Large intestine (tissue), 12 donors: ENCODE measurements at places on chromosomes 4 and X. TPM values are rescaled to one million over a fixed set of nuclear protein-coding genes. Genes with fewer than 3 reads are reported as not detected.

DNA sequence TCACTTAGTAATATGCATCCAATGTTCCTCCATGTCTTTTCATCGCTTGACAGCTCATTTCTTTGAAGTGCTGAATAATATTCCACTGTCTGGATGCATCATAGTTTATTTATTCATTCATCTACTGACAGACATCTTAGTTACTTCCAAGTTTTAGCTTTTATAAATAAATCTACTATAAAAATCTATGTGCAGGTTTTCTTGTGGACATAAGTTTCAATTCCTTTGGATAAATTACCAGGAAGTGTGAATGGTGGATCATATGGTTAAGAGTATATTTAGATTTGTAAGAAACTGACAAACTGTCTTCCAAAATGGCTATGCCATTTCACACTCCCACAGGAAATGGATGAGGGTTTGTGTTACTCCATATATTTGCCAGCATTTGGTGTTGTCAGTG is 1392.9 kb upstream of the PABPC4L start:
- no peak overlapping the region for H3K4me3 ChIP-seq
- H3K36me3 ChIP-seq, result no peaks in the 10 kb centered on the region
- no peak for DNase-seq
- no peaks in the 10 kb centered on the region for H3K4me1 ChIP-seq

DNA sequence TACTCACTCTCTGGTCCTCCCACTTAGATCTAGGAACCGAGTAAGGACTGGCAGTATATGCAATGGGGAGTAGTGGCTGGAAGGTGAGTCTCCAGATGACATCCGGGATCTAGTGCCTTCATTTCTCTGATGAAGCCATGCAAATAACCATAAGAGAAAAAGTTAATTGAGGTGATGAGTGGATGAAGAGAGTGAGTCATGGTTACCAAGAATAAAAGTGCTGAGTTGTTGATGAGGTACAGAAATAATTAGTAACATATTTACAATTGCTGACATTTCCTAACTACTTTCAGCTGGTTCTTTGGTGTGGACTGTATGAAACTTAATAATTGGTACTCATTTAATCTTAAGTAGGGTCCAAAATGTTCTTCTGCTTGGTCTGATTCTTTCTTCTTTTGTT is 146.7 kb upstream of the PITX2 start:
- no peaks in the 10 kb centered on the region for H3K36me3 ChIP-seq
- no peak overlapping the region for H3K4me3 ChIP-seq
- no peak for DNase-seq
- no peaks in the 10 kb centered on the region for H3K4me1 ChIP-seq

GRCh38 chr4:75940692-75941253 is at the start of gene NAAA:
TSS of gene NAAA (minus strand) at chr4:75941013. CDS start at chr4:75940949, 64 bp downstream.
- H3K4me1 ChIP-seq, result peaks cover 3% of the 10 kb centered on the region
- peak; percentile 54 for DNase-seq
- peak within 1 kb of the TSS; percentile 91 for H3K4me3 ChIP-seq
- H3K36me3 ChIP-seq, result peaks cover 9% of the 10 kb centered on the region
- peak within 1 kb of the TSS; percentile 88 for H3K27ac ChIP-seq
- H3K27me3 ChIP-seq, result no peaks in the 10 kb centered on the region

DNA sequence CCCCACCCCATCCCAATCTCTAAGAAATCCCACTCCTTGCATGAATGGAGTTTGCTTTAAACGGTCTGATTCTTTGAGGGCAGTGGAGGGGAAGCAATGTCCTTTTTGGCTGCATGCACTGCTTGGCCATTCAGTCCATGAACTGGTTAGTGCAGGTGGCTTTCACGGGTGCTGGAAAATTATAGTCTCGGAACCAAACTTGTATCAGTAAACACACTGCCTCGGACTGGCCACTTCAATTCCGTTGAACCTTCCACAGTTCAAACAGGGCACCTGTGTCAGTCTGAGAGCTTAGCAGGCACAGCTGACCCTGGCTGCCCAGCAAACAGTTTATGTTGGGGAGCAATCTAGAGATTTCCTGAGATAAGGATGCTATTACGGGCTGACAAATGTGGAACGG is 255.6 kb downstream of the DHX15 start:
- no peak overlapping the region for H3K4me3 ChIP-seq
- no peak overlapping the region for H3K27ac ChIP-seq
- no peaks in the 10 kb centered on the region for H3K36me3 ChIP-seq
- DNase-seq, result no peak

- no peak for DNase-seq
- H3K4me3 ChIP-seq, result no peak overlapping the region
- H3K36me3 ChIP-seq, result no peaks in the 10 kb centered on the region
- H3K4me1 ChIP-seq, result no peaks in the 10 kb centered on the region
Measured at GRCh38 chrX:126165401-126165720, 728 bp downstream of the DCAF12L2 start.

GRCh38 chr4:138555584-138555983 is 313.4 kb upstream of the SLC7A11 start:
- no peaks in the 10 kb centered on the region for H3K27me3 ChIP-seq
- H3K36me3 ChIP-seq, result no peaks in the 10 kb centered on the region
- peak; percentile 30 for DNase-seq
- no peaks in the 10 kb centered on the region for H3K4me1 ChIP-seq
- no peak overlapping the region for H3K27ac ChIP-seq

DNA sequence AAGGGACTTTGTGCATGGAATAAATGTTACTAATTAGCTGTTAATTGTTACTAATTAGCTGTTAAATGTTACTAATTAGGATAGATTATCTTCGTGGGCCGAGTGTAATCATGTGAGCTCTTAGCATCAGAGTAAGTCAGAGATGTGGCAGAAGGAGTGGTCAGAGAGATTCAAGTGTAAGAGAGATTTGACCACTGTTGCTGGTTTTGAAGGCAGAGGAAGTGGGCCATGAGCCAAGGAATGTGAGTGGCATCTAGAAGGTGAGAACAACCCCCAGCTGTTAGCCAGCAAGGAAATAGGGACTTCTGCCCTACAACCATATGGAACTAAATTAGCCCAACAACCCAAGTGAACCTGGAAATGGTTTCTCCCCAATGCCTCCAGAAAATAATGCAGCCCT is 28.2 kb downstream of the ODAPH start:
- H3K4me3 ChIP-seq, result no peak overlapping the region
- H3K27me3 ChIP-seq, result no peaks in the 10 kb centered on the region
- no peaks in the 10 kb centered on the region for H3K4me1 ChIP-seq
- no peaks in the 10 kb centered on the region for H3K36me3 ChIP-seq
- DNase-seq, result no peak
- no peak overlapping the region for H3K27ac ChIP-seq

DNA sequence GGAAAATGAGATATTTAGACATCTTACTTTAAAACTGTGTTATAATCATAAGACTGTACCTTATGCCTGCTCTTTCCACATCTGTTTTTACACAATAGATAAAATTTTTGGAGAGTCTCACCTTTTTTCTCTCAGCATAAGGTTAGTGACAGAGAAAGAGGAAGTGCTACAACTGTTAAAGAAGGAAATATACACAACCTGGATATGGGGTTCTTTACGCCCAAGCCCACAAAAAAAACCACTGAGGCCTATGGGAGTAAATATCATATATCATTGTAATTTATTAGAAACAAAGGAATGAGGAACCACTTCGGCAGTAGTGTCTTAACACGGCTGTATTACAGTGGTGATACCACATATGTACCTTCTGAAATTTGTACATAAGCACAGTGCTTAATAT is 265.9 kb upstream of the GK2 start:
- no peaks in the 10 kb centered on the region for H3K4me1 ChIP-seq
- H3K36me3 ChIP-seq, result no peaks in the 10 kb centered on the region
- no peak overlapping the region for H3K27ac ChIP-seq
- DNase-seq, result no peak
- no peak overlapping the region for H3K4me3 ChIP-seq
- no peaks in the 10 kb centered on the region for H3K27me3 ChIP-seq

GRCh38 chr4:54657551-54658251 is at the start of gene KIT:
TSS of gene KIT (plus strand) at chr4:54657957. CDS start at chr4:54658015, 58 bp downstream.
- H3K36me3 ChIP-seq, result no peaks in the 10 kb centered on the region
- H3K4me1 ChIP-seq, result peaks cover 16% of the 10 kb centered on the region
- peaks cover 46% of the 10 kb centered on the region for H3K27me3 ChIP-seq
- no peak within 1 kb of the TSS for H3K27ac ChIP-seq
- peak; percentile 60 for DNase-seq

- H3K27ac ChIP-seq, result peak overlapping the region; percentile 74
- H3K4me1 ChIP-seq, result peaks cover 3% of the 10 kb centered on the region
- DNase-seq, result peak; percentile 97
Measured at GRCh38 chr4:110610940-110611831, 11.7 kb downstream of the PITX2 start.

- no peak overlapping the region for H3K27ac ChIP-seq
- DNase-seq, result no peak
- H3K4me1 ChIP-seq, result no peaks in the 10 kb centered on the region
Measured at GRCh38 chr4:179631321-179631720, 2189.1 kb upstream of the AGA start.

GRCh38 chr4:24024605-24025004 is 134.8 kb upstream of the PPARGC1A start:
- H3K4me3 ChIP-seq, result no peak overlapping the region
- H3K4me1 ChIP-seq, result no peaks in the 10 kb centered on the region
- no peak for DNase-seq
- no peaks in the 10 kb centered on the region for H3K36me3 ChIP-seq
- peaks cover 43% of the 10 kb centered on the region for H3K27me3 ChIP-seq
- H3K27ac ChIP-seq, result no peak overlapping the region

- peak overlapping the region; percentile 62 for H3K4me3 ChIP-seq
- peaks cover 19% of the 10 kb centered on the region for H3K4me1 ChIP-seq
- no peaks in the 10 kb centered on the region for H3K27me3 ChIP-seq
- peak overlapping the region; percentile 63 for H3K27ac ChIP-seq
- peak; percentile 48 for DNase-seq
Measured at GRCh38 chrX:49879656-49880277, 483 bp downstream of the USP27X start.

- H3K27me3 ChIP-seq, result no peaks in the 10 kb centered on the region
- H3K4me1 ChIP-seq, result no peaks in the 10 kb centered on the region
- no peaks in the 10 kb centered on the region for H3K36me3 ChIP-seq
- no peak overlapping the region for H3K27ac ChIP-seq
- no peak for DNase-seq
Measured at GRCh38 chrX:21153033-21153432, 221.2 kb upstream of the CNKSR2 start.

DNA sequence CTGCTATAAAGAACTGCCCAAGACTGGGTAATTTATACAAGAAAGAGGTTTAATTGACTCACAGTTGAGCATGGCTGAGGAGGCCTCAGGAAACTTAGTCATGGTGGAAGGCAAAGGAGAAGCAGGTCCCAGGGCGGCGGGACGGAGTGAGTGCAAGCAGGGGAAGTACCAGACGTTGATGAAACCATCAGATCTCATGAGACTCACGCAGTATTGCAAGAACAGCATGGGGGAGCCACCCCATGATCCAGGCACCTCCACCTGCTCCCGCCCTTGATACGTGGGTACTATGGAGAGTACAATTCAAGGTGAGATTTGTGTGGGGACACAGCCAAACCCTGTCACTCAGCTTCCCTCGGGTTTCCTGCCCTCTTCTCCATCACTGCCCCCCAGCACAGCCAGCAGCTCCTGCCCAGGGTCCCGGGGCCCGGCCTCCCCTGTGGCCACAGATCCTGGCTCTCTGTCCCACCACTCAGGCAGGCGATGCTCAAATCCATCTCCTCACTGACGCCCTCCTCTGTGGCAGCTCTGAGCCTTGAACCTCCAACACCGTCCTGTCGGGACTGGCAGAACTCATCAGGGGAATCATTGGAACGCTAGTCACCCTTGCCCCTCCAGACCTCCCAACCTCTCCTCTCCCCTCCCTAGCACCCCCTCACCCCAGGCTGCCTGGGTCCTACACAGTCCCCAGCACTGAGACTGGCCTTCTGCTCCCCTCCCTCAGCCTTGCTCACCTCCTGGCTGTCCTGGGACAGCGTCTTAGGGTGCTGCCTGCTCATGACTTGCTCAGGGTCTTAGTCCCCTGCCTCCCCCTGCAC is 37.6 kb downstream of the FGFRL1 start:
- H3K36me3 ChIP-seq, result no peaks in the 10 kb centered on the region
- no peak overlapping the region for H3K4me3 ChIP-seq
- no peak for DNase-seq
- peaks cover 8% of the 10 kb centered on the region for H3K4me1 ChIP-seq
- H3K27ac ChIP-seq, result no peak overlapping the region

DNA sequence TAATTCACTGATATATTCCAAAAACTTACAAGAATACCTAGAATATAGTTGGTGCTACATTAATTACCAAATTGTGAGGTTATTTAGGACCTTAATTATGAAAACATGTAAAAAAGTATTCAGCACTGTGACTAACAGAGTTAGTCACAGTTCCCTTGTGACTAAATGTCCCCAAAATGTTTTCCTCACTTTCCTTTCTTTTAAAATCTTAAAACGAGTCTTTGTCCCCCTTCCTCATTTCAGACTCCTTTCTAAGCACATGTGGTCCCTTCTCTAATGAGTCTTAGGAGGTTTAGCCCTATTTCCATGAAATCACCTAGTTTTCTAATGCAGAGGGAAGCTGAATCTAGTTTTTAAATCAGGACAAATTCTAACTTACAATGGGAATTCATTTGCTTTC is 175.0 kb downstream of the PPP3CA start:
- no peak overlapping the region for H3K4me3 ChIP-seq
- no peak for DNase-seq
- H3K27me3 ChIP-seq, result no peaks in the 10 kb centered on the region

- H3K4me3 ChIP-seq, result no peak overlapping the region
- no peaks in the 10 kb centered on the region for H3K27me3 ChIP-seq
- H3K4me1 ChIP-seq, result no peaks in the 10 kb centered on the region
- DNase-seq, result no peak
Measured at GRCh38 chr4:161629694-161630441, 533.9 kb downstream of the FSTL5 start.

- H3K27ac ChIP-seq, result no peak overlapping the region
- H3K4me3 ChIP-seq, result no peak overlapping the region
- no peaks in the 10 kb centered on the region for H3K4me1 ChIP-seq
- no peak for DNase-seq
- peaks cover 28% of the 10 kb centered on the region for H3K27me3 ChIP-seq
Measured at GRCh38 chrX:34658326-34658725, 1.2 kb upstream of the TMEM47 start.

DNA sequence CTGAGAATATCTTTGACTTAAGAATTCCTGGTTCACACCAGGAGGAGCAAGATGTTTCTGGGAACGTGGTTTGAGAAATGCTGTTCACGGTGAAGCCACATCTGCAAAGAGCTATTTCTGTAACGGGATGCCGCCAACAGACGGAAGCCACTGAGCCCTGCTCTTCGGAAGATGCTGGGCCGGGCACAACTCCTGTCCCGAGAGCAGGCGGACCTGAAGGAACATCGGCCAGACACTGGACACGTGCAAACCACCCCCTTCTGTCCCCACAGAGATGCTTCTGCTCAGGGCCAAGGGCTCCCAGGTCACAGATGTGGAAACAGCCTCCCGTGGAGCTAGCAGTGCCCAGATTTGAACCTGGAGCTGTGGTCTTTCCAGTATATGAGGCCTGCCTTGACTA is 24.3 kb downstream of the HMX1 start:
- H3K36me3 ChIP-seq, result no peaks in the 10 kb centered on the region
- no peak for DNase-seq
- peaks cover 33% of the 10 kb centered on the region for H3K27me3 ChIP-seq
- H3K4me3 ChIP-seq, result no peak overlapping the region
- no peak overlapping the region for H3K27ac ChIP-seq

GRCh38 chr4:111454961-111455360 is 690.3 kb upstream of the FAM241A start:
- H3K4me1 ChIP-seq, result no peaks in the 10 kb centered on the region
- H3K4me3 ChIP-seq, result no peak overlapping the region
- H3K27ac ChIP-seq, result no peak overlapping the region
- DNase-seq, result peak; percentile 12
- H3K27me3 ChIP-seq, result no peaks in the 10 kb centered on the region

TEX28 gene
- not detected for polyA plus RNA-seq

DUSP21 gene
- not detected for polyA plus RNA-seq

PLS3 gene
- 70.8 TPM for polyA plus RNA-seq

PLP2 gene
- polyA plus RNA-seq, result 118 TPM
